GM04503 (cell line): ENCODE measurements at places on chromosomes 11 and 22.

- no peak for DNase-seq
Observed at GRCh38 chr22:49587987-49588386, 239.7 kb downstream of the BRD1 start.

DNA sequence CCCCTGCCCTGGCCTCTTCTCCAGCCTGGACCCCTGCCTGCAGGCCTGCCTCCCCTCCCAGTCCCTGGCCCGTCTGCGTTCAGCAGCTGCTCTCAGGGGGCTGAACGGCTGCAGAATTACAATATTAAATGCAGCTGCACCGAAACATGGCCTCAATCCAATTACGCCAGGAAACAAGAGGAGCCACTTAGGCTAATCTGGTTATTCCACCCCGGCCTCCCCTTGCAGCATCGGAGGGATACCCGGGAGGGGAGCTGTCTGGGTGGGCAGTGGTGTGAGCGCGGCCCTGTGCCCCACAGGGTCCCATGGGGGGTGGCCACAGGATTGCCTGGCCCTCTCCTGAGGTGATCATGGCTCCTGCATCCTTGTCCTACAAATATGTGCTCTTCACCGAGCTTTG is 42.6 kb downstream of the FLRT1 start:
- no peak for DNase-seq

DNA sequence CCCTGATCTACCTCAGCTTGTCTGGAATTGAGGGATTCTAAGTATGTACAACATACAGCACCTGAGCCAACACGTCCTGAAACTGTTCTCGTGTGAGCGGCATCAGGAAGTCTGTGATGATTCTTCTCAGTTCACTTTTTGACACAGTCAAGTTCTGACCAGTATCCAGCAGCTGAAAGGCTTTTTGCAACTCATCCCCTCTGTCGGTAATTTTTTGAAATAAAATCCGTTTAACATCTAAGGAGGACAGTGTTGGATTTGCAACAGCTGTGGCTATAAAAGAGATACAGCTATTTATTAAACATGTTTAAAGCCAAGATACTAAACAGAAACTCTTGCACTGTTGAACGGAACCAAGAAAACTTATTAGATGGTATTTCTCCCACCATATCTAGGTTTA is 39.3 kb downstream of the EFCAB6 start:
- DNase-seq, result no peak

- no peak for DNase-seq
Observed at GRCh38 chr11:57180081-57180561, 1.6 kb upstream of the LRRC55 start.

GRCh38 chr22:31206896-31207687 is 5.0 kb upstream of the LIMK2 start:
- no peak for DNase-seq

- DNase-seq, result no peak
Observed at GRCh38 chr11:119752345-119752871, 23.4 kb upstream of the NECTIN1 start.

GRCh38 chr11:118212131-118212725 is 12.6 kb downstream of the JAML start:
- no peak for DNase-seq

DNA sequence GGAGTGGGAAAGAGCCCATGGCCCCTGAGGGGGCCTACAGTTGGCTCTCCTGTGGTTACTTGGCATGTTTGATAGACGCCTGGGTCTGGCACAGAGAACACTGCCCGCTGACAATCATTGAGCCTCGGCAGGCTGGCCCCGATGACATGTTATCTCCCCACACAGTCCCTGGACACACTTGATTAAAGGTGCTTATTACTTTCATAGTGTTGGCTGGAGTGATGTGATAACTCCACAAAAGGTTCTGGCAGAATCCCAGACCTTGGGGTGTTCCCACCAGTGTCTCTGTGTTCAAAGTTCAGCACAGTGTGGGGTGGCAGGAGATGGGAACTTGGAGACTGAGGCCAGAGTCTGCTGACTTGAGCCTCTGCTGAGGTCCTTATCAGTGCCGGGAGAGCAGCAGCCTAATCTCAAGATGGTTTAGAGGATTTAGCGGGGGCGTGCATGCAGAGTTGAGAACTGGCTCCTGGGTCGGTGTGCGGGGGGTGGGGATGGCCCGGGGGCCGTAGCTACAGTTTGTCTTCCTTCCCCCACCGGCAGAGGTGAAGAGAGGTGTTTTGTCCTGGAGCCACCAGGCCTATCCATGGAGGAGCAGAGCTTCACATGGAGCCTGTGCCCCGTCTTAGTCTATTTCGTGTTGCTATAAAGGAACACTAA is 22.5 kb downstream of the PARVB start:
- DNase-seq, result no peak

DNA sequence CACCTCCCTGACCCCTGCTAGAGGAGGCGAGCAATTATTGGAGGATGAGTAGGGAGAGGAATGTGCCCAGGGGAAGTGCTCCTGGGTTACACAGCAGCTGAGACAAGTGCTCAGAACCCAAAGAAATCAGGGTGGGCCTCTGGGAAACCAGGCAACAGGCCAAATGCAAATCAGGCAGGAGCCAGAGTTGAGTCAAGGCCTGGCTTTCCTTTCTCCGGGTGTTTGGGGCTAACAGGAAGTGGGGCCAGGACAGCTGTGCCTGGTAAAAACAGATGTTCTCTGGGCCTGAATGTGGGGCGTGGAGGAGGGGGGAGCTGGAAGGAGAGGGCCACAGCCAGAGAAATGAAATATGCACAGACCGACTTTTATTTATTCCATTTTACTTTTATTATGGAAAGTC is 22.0 kb downstream of the MFNG start:
- DNase-seq, result no peak

GRCh38 chr22:25757686-25758085 is 15.7 kb downstream of the MYO18B start:
- DNase-seq, result no peak

DNA sequence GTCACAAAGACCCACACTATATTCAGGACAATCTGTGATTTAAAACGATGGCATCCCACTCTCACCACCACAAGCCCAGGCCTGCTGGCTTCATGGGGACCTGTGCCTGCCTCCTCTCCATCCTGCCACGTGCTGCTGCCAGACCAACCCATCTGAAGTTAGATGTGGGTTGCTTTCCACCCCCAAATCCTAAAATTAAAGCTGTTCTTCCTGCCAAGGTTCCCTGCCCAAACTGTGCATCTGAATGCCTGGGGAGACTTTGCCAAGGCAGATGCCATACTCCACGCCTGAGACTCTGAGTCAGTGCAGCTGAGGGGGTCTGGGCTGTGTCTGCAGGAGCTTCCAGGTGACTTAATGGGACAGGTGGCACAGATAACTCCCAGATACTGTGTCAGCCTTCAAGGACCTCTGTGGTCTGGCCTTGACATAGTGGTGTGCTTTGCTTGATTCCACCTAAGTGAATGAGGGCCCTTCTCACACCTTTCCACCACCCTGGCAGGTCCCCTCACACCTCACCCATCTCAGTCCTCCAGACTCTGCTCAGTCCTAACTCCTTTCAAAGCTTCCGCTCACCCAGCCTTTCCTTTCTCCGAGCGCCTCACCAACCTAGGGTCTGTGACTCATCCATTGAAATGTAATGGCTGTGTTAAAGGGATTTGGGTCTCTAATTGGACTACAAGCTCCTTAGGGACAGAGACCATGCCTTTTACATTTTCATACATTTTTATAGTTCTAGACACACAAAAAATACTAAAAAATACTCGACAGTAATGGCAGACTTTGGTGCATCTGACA is 18.6 kb downstream of the ADAMTS8 start:
- DNase-seq, result no peak

DNA sequence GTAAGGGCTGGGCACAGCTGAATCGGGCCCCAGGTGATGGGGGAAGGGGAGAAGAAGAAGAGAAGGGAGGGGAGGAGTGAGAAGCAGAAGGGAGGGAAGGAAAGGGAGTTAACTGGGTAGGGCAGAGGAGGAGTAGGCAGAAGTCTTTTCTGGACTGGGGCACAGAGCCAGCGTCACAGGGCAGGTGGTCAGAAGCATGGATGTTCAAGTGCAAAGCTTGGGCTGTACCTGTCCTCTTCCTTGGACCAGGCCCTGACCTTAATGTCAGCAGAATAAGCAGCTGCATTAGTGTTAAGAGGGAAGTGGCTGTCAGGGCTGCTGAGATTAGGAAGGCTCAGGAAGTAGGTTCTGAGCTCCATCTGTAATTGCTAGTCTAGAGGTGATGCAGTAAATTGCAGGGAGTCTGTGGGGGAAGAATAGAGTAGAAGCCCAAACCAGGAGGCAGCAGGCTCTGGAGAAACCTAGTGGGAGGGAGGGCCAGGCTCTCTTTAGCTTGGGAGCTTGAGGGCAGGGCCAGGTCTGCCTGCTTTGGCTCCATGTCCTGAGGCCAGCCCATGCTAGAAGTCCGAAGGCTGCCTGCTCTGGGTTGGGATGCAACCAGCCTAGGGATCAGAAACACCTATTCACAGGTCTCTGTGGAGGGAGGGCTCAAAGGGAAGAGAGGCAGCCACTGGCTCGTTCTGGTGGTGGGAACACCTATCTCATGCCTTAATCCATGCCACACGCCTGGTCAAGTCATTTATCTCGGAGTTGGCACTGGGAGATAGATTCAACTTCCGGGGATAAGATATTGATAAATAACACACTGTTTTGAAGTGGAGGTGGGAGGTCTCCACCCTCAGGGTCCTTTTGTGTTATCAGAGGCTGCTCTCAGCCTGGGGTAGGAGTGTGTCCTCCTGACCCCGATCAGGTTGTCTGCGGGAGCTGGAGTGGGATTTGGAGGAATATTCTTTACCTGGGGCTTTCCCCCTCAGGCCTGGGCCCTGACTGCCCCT is 1.7 kb upstream of the UCP3 start:
- DNase-seq, result no peak

- no peak for DNase-seq
Observed at GRCh38 chr11:13958641-13959400, 3.7 kb upstream of the SPON1 start.

GRCh38 chr22:32622004-32622743 is 147.6 kb downstream of the FBXO7 start:
- peak; percentile 72 for DNase-seq

- no peak for DNase-seq
Observed at GRCh38 chr11:250740-251299, 14.0 kb downstream of the PSMD13 start.

GRCh38 chr11:3085052-3085451 is 27.8 kb upstream of the CARS1 start:
- no peak for DNase-seq

DNA sequence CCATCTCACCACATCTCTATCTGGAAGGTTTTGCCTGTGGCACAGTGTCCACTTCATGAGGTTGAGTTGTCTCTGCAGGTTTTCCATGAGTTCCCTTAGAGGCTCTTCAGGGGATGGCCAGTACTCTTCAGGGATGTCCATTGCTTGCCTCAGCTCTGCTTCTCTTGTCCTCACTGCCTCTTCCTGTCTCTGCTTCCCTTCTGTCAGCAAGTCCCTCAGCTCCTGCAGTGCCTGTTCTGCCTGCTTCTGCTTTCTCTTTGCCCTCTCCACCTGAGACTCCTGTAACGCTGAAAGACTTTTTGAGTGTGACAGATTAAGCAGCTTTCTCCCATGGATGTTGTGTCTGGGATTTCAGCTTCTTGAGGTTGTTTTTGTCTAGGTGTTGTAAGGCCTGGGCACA is 38.2 kb upstream of the MRPL17 start:
- no peak for DNase-seq

- peak; percentile 27 for DNase-seq
Observed at GRCh38 chr11:31254415-31254814, 115.1 kb downstream of the DCDC1 start.

DNA sequence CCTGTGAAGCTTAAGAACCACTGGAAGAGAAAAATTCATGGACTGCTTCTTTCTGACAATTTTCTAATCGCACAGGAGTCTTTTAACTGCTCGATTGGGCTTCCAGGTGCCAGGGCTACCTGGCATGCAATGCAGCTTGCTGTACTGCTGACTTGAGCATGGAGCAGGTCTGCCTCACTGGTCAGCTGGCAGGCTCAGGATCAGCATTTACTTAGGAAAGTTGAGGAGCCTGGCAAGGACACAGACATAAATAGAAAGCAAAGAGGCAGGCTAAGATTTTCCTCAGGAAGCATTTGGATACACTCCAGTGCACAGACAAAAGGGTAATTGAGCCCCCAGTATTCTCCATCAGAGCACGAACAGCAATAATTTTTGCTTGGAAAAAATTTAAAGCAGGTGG is 163.5 kb downstream of the CSNK2A3 start:
- no peak for DNase-seq

GRCh38 chr11:94511932-94512781 is at the start of gene C11orf97:
Gene C11orf97 (plus strand): TSS chr11:94512461. CDS start chr11:94512529, 68 bp downstream.
- no peak for DNase-seq

- DNase-seq, result no peak
Observed at GRCh38 chr11:35927682-35928081, 16.2 kb upstream of the LDLRAD3 start.

GRCh38 chr11:8826139-8826786 is 84.7 kb upstream of the AKIP1 start:
- no peak for DNase-seq

GRCh38 chr11:111631024-111631665 is 28.9 kb downstream of the SIK2 start:
- DNase-seq, result no peak

DNA sequence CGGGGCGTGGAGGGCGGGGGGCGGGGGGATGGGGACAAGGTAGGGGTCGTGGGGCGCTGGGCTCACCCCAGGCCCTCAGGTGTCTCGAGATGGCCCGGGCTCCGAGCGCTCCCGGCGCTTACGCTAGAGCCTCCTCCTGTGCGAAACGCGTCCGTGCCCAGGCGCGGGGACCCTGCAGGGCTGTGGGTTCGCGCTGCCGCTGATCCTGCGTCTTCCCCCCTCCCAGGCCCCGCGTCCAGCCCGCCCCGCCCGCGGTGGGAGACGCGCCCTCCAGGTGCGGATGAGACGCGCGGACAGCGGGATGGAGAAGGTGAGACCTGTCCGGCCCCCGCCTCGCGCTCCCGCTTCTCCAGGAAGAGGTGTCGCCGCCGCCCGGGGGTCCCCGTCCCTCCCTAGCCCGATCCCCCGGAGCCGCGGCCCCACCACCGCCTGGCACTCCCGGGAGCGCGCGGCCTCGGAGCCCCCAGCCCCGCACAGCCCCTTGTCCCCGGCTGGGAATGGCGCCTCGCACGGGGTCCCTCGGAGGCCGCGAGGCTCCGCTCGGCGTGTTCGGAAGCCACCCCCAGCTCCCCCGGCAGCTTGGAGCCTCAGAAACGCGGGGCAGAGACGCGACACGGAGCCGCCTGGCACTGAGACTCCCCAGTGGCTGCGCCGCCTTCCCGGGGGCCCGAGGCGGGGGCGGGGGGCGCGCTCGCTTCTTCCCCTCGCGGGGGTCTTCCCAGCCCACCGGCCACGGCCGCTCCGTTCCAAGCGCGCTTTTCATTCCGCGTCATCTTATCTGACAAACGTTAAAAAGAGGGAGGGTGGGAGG is 27.6 kb upstream of the TOLLIP start:
- no peak for DNase-seq

GRCh38 chr11:110912437-110912836 is 200.2 kb upstream of the ARHGAP20 start:
- no peak for DNase-seq

- peak; percentile 96 for DNase-seq
Observed at GRCh38 chr11:123062158-123062891, 389 bp upstream of the HSPA8 start.

- DNase-seq, result no peak
Observed at GRCh38 chr11:105891685-105892084, 130.4 kb downstream of the MSANTD4 start.

GRCh38 chr11:43360361-43361032 is 1.8 kb downstream of the TTC17 start:
- DNase-seq, result no peak

- DNase-seq, result no peak
Observed at GRCh38 chr11:75400146-75400865, 988 bp downstream of the RPS3 start.

GRCh38 chr11:35174666-35175065 is 35.7 kb downstream of the CD44 start:
- peak; percentile 41 for DNase-seq
